ENCODE measurements at places on chromosomes 5 and 9. TPM values are rescaled to one million over a fixed set of nuclear protein-coding genes. Genes with fewer than 3 reads are reported as not detected.

RRAGA gene
- total RNA-seq, result 44.7 TPM

PLAC8L1 gene
- total RNA-seq, result 0.42 TPM

F2RL1 gene
- total RNA-seq, result 2.2 TPM

SV2C gene
- total RNA-seq, result not detected

MED27 gene
- 25.3 TPM for total RNA-seq

ATP10B gene
- not detected for total RNA-seq

NSMF gene
- 59.0 TPM for total RNA-seq

TGFBI gene
- total RNA-seq, result not detected

SMU1 gene
- total RNA-seq, result 21.7 TPM

CCDC152 gene
- 7.0 TPM for total RNA-seq

RASA1 gene
- 14.8 TPM for total RNA-seq

NRG2 gene
- total RNA-seq, result not detected

TAF11L10 gene
- total RNA-seq, result not detected

DNA sequence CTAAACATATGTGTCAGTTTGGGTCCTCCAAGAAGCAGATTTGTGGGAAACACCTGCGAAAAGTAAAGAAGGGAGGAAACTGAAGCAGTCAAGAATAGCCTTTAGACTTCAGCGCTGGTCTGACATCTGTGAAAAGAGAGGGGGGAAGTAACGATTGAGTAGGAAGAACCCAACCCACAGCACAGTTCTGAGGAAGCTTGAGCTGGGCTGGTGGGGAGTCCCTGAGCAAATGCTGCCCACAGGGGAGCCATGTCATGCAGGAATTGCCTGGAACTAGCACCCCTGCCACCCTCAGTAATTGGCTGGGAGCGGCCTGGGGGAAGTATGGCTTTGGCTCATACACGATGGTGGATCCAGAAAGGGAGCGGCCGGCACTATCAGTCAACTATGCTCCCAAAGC lies 20.6 kb downstream of the FAM240B start:
- DNase-seq, result no peak

DNA sequence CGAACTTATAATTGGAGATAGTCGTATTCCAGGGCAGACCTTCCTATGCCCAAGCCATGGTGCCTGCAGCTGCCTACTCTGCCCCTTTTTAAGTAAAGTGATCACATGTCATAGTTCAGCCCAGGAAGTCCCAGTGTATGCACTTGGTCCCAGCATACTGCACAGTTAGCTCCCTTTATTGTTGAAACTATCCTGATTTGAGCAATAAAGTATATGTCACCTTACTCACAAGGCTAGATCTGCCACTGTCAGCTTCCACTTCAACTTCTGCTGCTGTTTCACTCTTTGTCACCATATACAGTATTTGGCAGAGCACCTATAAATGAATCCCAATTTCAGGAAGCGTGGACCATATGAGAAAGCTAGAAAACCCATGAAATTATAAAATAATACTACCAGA lies 103.8 kb upstream of the PTGER4 start:
- no peak for DNase-seq

DNA sequence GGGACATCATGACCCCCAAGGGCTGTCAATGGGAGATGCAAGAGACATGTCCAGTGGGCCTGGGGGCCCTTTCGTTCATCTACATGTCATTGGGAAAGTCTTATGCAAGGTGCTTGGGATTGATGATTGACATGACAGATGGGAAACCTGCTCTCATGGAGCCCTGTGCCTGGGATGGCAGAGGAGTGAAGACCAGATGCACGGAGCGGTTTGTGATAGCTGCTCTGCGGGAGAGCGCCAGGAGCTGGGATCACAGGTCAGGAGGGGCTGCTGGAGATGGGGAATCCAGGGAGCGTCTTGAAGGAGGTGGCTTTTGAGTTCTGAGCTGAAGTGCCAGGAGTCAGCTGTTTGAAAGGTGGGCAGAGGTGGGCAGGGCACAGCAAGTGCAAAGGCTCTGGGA lies 104.3 kb downstream of the FGF18 start:
- DNase-seq, result no peak

DNA sequence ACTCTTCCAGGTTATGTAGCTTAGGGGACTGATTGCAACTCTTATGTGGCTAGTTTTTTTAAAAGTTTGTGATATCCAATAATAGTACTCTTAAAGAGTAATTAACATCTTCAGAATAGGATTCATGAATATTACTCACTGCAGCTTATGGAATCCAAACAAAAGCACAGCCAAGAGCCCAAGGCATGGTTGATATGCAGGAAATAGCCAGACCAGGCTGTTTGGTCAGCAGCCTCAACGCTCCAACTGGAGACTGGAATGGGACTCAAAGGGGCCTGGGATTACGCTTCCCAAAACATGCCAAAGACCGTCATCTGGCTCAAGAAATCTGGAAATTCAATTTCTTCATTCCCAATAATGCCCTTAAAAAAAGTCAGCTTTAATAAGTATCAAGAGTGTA lies 268.6 kb downstream of the SEC61B start:
- no peak for DNase-seq

DNA sequence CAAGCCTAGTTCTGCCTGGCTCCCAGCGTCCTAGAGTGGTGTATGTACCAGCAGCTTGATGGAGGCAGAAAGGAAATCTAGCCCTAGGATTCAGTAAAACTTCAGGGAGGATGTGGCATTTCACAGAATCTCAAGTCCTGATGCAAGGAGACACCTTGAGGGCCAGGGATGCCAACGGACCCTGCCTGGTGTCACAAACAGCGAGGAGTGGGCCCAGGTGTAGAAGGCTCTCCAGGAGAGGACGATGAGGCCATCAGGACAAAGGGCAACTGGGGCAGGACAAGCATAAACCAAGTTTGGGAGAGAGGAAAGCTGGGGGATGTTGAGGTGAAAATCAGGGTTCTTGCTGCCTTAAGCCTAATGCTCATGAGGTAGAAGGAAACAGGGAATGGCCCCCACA lies 82.1 kb upstream of the SLC25A51 start:
- no peak for DNase-seq

DNA sequence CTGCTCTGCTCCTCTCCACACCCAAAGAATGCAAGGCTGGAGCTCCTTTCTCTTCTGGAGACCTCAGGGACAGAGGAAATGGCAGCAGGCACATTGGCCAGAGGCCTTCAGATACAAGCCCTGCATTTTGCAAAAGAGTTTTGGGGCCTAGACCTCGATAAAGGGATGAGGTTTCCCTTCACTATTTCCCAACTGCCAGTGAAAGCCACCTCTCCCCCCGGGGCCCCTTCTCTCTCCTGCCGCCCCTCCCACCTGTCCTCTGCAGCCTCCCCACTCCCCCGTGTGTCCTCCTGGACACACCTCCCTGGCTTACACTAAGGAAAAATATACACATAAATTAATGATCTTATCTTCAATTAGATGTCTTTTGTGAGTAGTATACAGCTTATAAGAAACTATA lies 21.3 kb upstream of the LMNB1 start:
- DNase-seq, result no peak

DNA sequence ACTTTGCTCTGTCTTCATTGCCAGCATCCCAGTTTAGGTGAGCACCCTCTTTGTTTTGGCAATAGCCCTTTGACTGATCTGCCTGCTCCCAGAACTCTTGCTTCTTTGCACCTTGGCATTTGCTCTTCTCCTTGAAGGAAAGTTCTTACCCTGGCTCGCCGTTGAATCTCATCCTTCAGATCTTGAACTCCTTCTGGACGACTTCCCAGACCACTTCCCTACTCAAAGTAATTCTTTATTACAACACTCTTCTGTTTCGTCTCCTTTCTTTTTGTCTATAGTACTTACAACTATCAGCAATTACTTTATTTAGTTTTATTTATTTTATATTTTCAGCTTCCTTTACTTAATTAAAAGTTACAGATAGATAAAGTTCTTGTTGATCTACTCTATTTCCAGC lies 1510.1 kb downstream of the MAT2B start:
- DNase-seq, result no peak

DNA sequence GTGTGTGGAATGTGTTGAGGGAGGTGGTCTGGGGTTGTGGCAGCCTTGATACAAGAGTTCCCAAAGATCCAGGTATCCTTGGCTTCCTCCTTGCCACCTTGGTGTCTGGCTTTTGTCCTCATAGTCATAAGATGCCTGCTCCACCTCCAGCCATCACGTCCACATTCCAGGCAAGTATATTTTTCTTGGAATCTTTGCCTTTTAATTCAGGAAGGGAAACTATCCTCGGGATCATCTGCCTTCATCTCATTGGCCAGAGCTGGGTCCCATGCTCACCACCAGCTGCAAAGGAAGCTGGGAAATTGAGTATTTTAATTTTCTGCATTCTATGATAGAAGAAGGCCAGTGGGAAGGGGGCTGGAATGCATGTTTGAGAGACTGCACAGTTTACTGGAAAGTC lies 186.7 kb downstream of the C9orf50 start:
- DNase-seq, result no peak

GRCh38 chr9:107744873-107745272 lies 255.3 kb upstream of the KLF4 start:
- no peak for DNase-seq

DNA sequence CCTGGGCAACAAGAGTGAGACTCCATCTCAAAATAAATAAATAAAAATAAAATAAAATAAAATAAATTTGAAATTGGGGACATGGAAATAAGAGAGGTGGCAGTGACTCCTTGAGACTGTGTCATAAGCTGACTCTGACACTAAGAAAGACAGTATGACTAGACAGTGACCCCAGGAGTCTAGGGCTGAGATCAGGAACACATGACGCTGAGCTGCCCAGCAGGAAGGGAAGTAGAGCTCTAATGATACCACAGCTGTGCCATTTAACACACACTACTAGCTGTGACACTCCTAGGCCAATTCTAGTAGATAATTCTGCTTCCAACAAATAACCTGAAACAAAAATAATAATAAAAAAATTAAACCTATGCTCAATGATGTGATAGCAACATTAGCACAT lies 293.0 kb downstream of the SEC61B start:
- DNase-seq, result no peak

GRCh38 chr5:63916786-63917185 lies 45.5 kb downstream of the HTR1A start:
- DNase-seq, result no peak

DNA sequence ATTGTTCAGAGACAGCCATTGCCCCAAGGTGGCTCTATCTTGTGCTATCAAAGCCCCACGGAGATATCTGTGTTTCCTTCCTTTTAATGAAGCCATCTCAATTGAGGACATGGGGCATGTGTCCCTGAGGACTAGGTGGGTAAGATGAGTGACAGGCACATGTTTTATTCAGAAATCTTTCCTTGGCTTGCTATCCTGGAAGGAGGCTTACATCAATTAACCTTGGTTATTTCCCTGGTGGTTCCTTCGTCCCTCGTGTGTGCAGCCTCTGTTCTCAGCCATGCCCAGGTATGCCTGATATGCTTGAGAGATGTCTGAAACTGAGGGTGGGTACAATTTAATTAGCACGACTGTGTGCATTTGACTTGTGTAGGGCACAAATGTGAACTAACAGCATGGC lies 102.2 kb upstream of the TUT7 start:
- DNase-seq, result no peak

DNA sequence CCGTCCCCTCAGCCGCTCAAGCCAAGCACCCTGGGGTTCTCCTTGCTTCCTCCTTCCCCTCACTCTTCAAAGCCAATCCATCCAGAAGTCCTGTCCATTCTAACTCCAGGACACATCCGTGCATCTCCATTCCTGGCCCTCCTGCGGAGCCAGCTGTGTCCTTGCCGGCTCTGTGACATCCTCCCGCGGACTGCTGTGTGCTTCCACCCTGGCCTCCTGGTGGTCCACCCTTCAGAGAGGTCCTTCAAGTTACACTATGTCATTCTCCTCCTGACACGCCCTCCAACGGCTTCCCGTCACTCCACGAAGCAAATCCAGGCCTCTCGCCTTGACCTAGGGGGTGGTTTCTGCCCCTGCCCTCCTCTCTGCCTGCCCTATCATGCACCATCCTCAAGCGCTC lies 13.0 kb upstream of the SCGB3A1 start:
- no peak for DNase-seq

GRCh38 chr9:98495530-98495929 lies 213.2 kb downstream of the GABBR2 start:
- no peak for DNase-seq

- DNase-seq, result no peak
Measured at GRCh38 chr5:167177736-167178135, 1113.7 kb upstream of the WWC1 start.

DNA sequence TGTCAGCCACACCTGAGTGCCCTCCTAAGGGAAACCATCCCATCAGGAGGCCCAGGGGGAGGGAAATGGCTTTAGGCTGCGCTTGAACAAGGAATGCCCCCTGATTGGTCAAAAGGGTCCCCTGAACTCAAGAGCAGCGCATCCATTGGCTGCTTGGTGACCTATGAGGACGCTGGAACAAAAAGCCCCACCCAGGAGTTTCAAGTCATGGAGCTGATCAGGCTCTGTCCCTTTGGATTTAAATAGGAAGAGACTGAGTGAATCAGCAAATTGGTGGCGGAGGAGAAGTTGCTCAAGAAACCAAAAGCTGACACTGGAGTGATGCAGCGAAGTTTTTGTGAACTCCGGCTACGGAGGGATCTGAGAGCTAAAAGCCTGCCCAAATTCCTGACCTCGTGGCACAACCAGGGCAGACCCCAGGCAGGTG lies 66.7 kb downstream of the SMIM23 start:
- DNase-seq, result no peak

DNA sequence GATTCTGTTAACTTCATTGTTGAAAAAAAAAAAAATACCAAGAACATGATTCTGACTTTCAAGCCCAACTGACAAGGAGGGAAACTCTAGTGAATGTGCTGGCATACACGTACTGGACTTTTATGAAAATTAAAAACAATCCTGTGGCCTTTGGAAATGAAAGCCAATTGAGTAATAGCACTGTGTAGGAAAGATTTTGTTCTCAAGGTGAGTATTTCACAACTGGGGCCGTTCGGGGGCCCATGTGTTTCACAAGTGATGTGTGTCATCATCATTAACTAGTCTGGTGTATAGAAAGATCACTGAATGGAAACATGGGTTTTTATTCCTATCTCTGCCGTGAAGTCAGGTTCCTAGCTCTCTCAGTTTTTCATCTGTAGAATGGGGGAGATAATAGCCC lies 605.0 kb upstream of the CLINT1 start:
- no peak for DNase-seq

GRCh38 chr5:56569076-56569475 lies 246.3 kb upstream of the MAP3K1 start:
- no peak for DNase-seq

DNA sequence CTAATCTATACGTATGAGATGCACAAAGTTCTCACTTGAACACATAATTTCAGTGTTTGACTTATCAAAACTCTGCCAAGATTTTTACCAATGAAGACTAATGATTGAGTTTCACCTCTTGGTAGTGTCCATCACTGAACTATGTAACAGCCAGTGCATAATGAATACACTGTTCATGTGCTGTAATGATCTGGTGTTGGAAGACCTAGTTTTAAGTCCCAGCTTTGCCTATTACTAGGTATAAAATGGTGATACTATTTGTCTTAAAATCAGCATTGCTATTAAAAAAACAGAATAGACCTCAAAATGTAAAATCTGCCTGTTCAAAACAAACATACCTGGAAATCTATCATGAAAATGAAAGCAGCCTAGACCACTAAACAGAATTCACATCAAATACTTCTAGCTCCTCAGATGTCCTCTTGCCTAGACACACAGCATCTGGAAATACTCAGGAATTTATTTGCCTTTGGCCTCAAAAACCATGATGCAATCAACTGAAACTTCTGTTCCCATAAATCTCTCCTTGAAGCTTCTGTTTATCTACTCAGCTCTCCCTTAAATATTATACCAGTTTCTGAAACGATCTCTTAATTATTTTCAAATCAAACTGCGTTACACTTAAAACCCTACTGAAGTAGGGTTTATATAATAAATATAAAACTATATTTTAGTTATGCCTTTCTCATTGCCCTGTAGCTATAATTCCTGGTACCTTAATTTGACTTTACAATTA lies 38.1 kb downstream of the MRPS27 start:
- DNase-seq, result no peak

Data from activated CD8-positive, alpha-beta T cell treated with anti-CD3 and anti-CD28 coated beads, Interleukin-2, amount 10 ng/mL, durations not matched to agents 7 days and 5 days (primary cell).